ENCODE measurements at places on chromosomes 13 and 19.

GRCh38 chr13:95003019-95003813 is 290.9 kb upstream of the SOX21 start:
- DNase-seq: no peak

GRCh38 chr19:37997911-37998344 is 90.9 kb downstream of the SIPA1L3 start:
- no peak for DNase-seq

DNA sequence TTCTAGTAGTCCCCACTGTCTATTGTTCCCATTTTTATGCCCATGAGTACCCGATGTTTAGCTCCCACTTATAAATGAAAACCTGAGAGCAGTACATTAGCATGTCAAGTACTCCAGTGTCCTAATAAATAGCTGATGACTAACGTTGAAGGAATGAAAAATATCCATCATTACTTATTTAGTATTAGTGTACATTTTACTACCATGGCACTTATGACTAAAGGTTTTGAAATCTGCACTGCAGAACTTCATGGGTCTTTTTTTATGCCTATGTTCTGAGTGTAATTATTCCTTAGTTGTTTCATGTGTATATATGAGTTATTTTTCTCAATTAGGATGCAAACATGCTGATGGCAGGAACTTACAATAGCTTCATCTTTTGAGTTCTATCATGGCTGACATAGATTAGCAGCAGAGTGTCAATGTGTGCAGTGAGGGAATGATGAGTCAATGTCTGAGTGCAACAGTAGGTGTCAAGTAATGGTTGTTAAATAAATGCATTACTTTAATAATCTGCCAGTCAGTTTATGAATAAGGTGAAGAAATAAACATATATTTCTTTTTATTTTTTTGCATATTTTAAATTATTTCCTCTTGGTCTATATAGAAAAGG is 188.4 kb downstream of the ITGBL1 start:
- DNase-seq: no peak

GRCh38 chr13:31965361-31966066 is 66.1 kb upstream of the FRY start:
- no peak for DNase-seq

- DNase-seq: no peak
Measured at GRCh38 chr13:39394796-39395678, 208.0 kb downstream of the LHFPL6 start.

- no peak for DNase-seq
Measured at GRCh38 chr19:48658483-48658882, 12.5 kb upstream of the CA11 start.

DNA sequence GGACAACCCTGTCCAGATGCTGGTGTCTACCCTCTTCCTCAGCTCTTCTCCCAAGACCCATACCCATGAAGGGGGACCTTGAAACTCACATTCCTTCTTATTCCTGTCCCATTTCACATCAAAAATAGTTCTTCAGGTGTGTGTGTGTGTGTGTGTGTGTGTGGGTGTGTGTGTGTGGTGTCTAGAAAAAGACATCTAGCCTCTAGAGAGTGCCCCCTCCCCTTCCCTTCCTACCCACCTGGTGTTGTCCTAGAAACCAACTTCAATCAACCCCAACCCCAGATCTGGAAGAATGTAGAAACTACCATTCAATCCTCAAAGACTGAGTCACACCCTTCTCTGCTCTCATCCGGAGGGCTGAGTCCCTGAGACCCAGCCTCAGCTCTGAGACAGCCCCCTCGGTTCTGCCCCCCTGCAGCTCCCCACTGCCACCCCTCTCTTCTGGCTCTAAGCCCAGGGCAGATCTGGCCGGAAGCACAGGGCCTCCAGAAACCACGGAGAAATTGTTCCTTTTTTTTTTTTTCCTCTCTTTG is 3.5 kb downstream of the KCNN4 start:
- no peak for DNase-seq

DNA sequence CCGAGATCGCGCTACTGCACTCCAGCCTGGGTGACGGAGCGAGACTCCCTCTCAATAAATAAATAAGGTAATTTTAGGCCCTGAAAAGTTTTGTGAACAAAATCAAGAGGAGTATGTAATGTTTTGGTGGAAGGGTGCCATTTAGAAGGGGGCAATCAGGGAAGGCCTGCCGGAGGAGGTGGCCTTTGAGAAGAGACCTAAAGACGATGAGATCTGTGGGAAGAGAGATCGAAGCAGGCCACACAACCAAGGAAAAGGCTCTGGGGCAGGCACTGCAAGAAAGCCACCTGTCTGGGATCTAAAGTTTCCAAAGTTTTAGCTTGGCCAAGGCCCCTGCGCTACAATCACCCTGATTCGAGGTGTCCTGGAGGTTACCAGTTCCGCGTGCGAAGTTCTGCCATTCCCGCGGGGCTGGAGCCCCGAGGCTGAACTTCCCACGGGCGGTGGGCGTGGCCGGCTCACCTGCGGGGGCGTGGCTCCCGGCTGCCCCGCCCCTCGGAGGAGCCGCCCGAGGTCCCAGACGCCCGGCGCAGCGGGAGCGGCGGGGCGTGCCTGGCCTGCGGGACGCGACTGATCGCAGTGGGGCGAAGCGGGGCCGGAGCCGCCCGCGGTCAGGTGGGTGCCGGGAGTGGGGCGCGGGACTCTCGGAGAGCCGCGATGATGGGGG is at the start of gene KLC3:
KLC3 (plus strand) TSS at position 519 of the 667 bp plus-strand sequence. CDS start 4,792 bp downstream, outside the sequence.
- DNase-seq: no peak

- no peak for DNase-seq
Measured at GRCh38 chr13:27644302-27644701, 22.6 kb downstream of the POLR1D start.

Data from T-helper 1 cell (primary cell).